ENCODE measurements at places on chromosomes 1 and 21.

- DNase-seq = no peak
These were observed 69.2 kb upstream of the KIF26B start for GRCh38 chr1:245085508-245086095.

GRCh38 chr1:168643152-168643551 lies 66.7 kb downstream of the XCL1 start:
- DNase-seq = no peak

DNA sequence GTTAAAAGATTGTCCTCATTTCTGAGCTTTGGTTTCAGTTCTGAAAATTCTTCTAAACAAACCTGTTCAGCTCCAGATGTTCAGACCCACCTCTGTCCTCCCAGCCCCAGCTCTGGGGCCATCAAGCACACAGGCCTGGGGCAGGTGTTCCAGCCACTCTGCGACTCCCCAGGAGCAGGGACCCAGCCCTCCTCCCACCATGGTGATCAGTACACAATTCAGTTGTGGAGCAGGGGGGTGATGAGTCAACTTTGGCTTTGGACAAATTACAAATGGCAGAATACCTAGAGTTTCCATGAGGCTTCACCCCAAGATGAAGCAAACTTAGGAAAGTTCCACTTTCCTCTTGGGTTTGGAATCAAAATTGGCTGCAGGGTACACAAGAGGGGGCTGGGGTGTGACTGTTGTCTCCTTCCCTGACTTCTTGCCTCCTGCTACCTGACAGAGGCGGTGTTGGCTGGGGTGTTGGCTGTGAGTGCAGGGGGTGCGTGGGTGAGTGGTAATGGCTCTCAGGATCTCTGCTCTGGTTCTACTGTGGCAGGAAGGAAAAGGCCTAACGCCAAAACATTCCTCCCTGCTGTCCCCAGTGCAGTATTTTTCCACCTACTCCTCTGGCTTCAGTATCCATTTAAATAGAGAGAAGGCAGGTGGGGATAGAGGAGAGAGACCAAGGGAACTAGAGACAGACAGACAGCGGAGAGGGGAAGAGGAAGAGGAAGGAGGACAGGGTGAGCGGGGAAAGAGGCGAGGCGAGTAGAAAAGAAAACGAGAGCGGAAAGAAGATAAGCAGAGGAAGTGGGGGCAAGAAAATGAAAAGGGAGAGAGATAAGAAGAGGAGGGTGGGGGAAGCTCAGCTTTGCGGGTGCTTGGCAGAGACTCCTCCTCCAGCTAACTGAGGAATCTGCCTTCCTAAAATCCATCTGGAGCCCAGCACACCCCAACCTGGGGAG lies 20.6 kb upstream of the LRRN2 start:
- no peak for DNase-seq

GRCh38 chr1:185473186-185473585 lies 156.1 kb upstream of the IVNS1ABP start:
- no peak for DNase-seq

DNA sequence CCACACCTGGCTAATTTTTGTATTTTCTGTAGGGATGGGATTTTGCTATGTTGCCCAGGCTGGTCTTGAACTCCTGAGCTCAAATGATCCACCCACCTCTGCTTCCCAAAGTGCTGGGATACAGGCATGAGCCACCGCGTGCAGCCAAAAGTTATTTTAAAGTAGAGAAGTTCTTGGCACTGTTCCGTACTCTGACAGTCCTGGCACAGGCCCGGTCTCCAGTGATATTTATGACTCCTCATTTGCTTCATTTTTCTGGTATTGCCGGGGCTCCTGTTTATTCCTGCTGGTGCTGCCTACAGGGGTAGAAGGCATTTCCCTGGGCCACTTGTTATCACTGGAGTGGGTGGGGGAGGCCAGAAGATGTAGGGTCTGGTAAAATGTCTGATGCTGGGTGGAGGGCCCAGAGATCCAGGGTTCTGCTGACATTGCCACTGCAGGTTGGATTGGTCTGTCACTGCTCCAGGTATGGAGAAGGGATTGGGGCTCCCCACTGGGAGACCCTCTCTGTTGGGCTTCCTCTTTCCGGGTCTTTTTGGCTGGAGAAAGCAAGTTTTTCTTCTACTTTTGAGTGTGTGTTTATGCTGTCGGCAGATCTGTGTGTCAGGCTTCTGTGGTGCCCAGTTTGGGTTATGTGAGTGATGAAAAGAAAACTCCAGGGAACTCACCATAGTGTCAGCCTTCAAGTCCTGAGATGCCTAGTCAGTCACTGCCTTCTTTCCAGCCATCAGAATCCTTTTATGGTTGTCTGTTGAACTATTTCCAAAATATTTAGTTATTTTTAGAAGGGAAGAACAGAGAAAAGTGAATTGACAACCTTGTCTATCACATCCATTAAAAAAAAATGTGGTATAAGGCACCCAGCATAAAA lies 4.5 kb downstream of the MROH7 start:
- no peak for DNase-seq

DNA sequence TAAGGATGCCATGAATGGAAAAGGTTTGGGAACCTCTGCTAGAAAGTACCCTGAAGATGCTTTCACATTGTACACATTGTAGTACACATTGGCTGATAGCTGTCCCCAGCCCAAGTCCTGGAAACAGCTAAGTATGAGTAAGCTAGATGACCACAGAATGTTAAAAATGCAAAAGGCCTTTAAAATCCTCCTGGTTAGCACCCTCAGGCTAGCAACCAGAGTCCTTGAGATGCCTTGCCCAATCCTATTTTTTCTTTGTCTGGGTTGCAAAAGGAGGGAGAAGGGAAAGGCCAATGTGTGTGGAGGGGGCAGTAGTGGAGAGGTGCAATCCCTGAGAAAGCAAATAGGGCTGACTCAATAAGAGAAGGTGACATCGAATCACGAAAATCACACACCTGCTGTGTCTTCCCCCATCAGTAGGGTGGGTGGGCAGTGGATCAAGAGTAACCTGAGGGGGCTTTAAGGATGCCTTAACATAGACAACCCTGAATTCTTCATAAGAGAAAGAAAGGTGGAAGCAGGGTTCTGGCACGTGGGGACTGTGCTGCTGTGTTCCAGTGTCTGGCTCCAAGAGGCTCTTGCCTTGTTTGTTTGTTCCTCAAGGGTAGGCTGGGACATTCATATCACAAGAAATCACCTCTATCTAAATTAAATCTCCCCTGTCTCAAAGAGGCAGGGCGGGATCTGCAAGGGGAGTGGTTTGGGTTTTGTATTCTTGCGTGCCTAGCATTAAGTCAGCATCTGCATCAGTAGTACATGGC lies 266.2 kb upstream of the PLXNA2 start:
- DNase-seq = no peak
